ENCODE measurements at places on chromosomes 12 and 14. TPM values are rescaled to one million over a fixed set of nuclear protein-coding genes. Genes with fewer than 3 reads are reported as not detected.

Gene HVCN1
- total RNA-seq = 5.4 TPM

DNA sequence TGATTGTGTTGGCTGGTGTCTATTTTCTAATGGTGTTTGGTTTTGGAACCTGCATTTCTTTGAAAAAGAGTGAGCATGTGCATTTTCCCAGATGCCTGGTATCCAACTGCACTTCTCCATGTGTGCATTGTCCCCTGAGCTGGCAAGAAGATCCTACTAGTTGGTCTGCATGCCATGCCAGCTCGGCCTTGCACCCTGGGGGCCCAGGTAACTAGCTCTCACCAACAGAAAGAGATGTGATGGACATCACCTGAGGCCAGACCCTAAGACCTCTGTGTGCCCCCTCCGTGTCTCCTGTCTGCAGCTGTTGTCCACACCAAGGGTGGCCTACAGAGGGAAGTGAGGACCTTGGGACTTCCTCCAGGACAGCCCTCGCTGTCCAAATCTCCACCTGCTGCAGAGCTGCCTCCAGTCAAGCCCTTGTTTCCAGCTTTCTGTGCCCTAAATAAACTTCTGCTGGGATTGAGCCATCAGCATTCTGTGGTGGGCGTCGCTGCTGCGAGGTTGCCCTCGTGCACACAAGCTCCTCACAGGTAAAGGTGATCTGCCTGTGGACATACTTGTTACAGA is 30.1 kb upstream of the GPR132 start:
- peaks cover 34% of the 10 kb centered on the region for H3K4me1 ChIP-seq
- H3K27ac ChIP-seq = no peak overlapping the region
- H3K4me3 ChIP-seq = no peak overlapping the region
- DNase-seq = no peak

DNA sequence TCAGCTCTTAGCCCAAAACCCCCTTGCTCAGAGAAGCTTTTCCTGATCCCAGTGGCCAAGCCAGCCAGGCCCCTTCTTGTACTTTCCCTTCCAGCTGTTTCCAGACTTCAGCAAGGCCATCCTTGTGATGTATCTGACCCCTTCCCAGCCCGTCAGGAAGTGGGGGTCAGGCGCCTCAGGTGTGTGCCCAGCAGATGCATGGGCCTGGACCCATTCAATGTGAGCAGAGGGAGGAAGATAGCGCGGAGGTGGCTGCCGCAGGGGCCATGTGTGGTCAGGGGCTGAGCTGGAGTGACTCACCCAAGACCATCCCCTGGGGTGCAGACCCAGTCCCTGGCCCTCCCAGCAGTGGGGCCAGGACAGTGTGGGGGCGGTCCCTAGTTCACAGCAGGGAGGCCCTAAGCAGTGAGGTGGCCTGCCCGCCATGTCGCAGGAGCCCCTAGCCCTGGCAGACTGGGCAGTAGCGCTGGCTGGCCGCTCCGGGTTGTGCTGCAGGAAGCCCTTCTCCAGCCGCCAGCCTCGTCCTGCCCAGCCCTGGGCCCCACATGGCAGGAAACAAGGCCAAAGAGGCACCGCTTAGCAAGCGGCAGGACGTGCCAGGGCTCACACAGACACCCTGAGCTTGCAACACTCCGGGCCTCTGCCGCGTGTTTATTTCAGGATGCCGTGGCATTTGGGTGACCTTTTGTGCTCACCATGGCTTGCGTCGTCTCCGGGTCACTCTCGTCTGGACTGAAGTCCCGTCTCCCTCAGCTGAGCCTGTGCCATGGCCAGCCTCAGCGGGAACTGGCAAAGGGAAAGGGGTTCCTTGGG is 12.0 kb downstream of the ADSS1 start:
- H3K27ac ChIP-seq = peak overlapping the region; percentile 100
- no peaks in the 10 kb centered on the region for H3K36me3 ChIP-seq
- no peak overlapping the region for H3K4me3 ChIP-seq
- DNase-seq = peak; percentile 68
- peaks cover 61% of the 10 kb centered on the region for H3K4me1 ChIP-seq

GRCh38 chr12:5488626-5488955 is 56.7 kb downstream of the NTF3 start:
- DNase-seq = no peak
- H3K36me3 ChIP-seq = no peaks in the 10 kb centered on the region
- no peaks in the 10 kb centered on the region for H3K27me3 ChIP-seq
- no peak overlapping the region for H3K4me3 ChIP-seq
- no peak overlapping the region for H3K27ac ChIP-seq

DNA sequence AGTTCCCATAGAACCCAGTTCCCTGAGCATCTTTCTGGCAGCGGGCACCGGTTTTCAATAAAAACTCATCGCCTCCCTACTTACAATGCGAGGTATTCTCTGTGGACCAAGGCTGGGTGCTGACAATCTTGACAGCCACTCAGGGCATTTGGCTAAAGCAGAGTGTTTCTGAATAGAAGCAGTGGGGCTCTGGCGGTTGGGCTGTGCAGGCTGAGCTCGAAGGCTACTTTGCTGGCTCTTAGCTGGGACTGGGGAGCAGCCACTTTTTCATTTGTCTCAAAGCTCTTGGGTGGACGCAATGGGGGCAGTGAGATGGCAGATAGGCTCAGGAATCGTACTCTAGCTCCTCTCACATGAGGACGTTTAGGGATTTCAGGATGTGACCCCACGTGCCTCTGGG is 151.8 kb downstream of the UNC79 start:
- H3K4me3 ChIP-seq = no peak overlapping the region
- no peaks in the 10 kb centered on the region for H3K27me3 ChIP-seq
- H3K4me1 ChIP-seq = no peaks in the 10 kb centered on the region
- no peak overlapping the region for H3K27ac ChIP-seq
- DNase-seq = no peak

Measured in liver (tissue), 10 donors.